ENCODE measurements at places on chromosomes 13 and 19. TPM values are rescaled to one million over a fixed set of nuclear protein-coding genes. Genes with fewer than 3 reads are reported as not detected.

KCNC3 gene
- total RNA-seq: 2.4 TPM

HIPK4 gene
- total RNA-seq: not detected

SYCN gene
- total RNA-seq: not detected

SLC15A1 gene
- total RNA-seq: not detected

ZNF556 gene
- not detected for total RNA-seq

Data from activated naive CD4-positive, alpha-beta T cell treated with anti-CD3 and anti-CD28 coated beads for 36 hours (primary cell).